ENCODE measurements at places on chromosomes 12 and 14.

GRCh38 chr12:120361506-120362208 is 7.3 kb downstream of the MSI1 start:
- DNase-seq: no peak

DNA sequence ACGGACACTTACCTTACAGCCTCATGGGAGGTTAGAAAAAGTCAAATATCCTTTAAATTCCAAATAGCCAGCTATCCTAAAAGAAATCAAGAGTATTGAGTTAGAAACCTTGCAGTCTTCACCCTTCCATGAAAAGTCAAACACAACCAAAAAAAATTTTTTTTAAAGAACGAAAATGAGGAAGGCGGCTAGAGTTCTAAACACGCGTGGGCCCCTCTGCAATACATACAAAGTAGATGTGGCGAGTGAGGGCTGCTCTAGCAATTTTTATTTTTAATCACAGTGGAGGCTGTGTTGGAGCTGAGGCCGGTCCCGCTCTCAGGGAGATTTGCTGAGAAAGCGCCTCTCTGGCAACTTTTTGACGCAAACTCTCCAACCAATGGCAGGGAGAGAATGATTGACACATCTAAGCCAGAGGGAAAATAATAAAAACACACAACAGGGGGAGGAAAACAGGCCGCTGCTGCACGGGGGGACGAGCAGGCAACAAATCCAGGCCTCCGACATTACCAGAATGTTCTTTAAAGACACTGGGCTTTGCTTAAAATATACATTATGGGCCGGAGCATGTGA is at the start of gene OTX2:
OTX2 (minus strand) TSS at position 333 of the 573 bp plus-strand sequence. CDS start 5,023 bp downstream, outside the sequence.
- no peak for DNase-seq

- DNase-seq: peak; percentile 94
These were observed 9.0 kb downstream of the RHOF start for GRCh38 chr12:121784460-121784859.

DNA sequence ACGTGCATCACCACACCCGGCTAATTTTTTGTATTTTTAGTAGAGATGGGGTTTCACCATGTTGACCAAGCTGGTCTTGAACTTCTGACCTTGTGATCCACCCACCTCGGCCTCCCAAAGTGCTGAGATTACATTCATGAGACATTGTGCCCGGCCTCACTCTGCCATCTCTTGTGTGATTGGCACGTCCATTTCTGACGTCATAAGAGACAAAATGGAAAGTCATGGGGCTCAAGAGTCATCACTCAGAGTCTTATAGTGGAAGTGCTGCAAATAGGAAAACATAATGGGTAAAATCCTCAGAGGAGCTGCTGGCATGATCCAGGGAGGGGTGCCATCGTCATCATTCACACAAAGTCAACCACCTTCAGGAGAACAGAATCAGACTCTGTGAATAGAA is 54.2 kb upstream of the GPATCH2L start:
- DNase-seq: peak; percentile 20

Data from inflammatory macrophage (primary cell).